ENCODE measurements at places on chromosomes 1 and 21. TPM values are rescaled to one million over a fixed set of nuclear protein-coding genes. Genes with fewer than 3 reads are reported as not detected.
A peak's percentile ranks its signal among the peaks of the same experiment; 100 is the strongest.

Gene KRTAP19-3
- total RNA-seq, result not detected

Gene SLAMF9
- 0.43 TPM for total RNA-seq

DNA sequence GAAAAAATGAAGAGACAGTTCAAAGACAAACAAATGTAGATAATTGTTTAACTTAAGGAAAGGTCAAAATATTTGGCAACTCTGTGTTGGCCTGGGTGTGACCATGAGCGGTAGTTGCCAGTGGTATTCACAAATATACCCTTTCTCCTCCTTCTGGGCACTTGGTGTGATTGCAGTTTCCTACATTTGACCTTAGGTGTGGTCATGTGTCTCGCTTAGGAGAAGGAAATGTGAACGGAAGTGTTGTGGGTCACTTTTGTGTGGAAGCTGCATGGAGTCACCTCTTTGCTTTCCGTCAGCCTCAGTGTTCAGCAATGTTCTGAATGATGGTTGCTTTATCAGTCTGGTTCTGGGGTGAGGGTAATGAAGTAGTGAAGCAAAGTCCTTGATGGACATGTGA lies 3.4 kb upstream of the PCSK9 start:
- no peak for DNase-seq

Gene PTPN7
- total RNA-seq, result 0.58 TPM

Gene CFAP57
- 0.18 TPM for total RNA-seq

Gene NIPAL3
- 47.2 TPM for total RNA-seq

- no peak for DNase-seq
Measured at GRCh38 chr1:96923753-96924152, 202.2 kb downstream of the PTBP2 start.

DNA sequence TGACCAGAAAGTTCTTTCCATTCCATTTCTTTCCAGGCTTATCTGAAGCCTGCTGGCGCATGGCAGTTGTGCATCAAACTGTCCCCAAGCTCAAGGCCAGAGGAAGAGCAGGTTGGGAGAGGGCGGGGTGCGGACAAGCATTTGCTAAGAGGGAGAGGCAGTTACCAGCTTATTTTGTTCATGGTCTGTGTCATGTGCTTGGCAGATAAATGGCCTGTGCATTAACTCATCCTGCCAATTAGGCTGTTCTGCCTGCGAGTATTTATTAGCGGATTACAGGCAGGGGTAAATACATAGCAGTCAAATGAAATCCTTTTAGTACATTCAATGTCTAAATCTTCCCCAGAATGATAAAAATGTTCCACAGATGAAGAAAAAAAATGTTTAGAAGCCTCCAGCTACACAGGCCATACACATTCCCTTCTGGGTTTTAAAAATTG lies 48.9 kb upstream of the B3GALNT2 start:
- DNase-seq, result no peak

DNA sequence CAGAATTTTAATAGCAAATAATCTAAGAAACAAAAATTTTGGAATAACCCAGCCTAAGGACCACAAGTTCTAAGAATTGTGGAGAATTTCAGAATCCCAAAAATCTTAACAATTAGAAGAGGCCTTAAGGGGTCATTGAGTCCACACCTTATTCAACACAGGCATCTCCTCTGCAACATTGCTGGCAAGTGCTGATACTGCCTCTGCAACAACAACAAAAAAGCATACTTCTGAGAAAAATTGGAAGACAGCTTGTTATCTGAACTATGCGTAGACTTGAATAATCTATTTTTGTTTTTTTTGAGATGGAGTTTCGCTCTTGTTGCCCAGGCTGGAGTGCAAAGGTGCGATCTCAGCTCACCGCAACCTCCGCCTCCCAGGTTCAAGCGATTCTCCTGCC lies 24.0 kb upstream of the SLC2A1 start:
- no peak for DNase-seq

DNA sequence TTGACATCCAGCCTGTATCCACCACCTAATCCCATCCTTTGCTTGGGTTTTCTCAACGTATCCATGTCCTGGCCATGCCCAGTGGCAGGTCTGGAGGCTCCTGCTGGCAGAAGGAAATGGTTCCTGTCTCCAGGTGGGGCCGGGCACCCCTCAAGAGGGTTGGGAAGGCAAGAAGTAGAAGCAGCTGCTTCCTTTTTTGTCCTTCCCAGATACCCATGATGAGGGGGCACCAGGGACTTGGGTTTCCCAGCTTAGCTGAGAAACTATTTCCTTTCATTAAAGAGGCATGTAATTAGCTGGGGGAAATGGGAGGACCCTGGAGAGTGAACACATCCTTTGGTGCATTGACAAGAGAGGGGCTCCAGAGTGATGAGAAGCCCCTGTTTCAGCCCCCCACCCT lies 21.1 kb upstream of the SLC45A3 start:
- DNase-seq, result no peak

DNA sequence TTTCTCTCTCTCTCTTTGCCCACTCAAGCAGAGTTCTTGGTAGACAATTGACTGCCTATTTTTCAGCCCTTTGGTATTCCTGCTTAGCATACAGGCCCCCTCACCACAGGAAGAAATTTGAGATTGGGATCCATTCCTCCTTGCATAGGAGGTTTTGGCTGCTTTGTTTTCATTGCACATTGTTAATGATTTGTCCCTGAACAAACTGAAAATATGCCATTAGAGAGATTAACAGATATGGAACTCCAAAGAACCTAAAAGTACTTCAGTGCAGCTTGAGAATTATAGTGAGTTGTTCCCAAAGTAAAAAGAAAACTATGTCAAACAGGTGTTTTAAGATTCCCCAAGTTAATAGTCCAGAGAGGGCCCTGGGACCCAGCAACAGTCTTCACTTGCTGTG lies 200.0 kb downstream of the TTLL7 start:
- no peak for DNase-seq

DNA sequence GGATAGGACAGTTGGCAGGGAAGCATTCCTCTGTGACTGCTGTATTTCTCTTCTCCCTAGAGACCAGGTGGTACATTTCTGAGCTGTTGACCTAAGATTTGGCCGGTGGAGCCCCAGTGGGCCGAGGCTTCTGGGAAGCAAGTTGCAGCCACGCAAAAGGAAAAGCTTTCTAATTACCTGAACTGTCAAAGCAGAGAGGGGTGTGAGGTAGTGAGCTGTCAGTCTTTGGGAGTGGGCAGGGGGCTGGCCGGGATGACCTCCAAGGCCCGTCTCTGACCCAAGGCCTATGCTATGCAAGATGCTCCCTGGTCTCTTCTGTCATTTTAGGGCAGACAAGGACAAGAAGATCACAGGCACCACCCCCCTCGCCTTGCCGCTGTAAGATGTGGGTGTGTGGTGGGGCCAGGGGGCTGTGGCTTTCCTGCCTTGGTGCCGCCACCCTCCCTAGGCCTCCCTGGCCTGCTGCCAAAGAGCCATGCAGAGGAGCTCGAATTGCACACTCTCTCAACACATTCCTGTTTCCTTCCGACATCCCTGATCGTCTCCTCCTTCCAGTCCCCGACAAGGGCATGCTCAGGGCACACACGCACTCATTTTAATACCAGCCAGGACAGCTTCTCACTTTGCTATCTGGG lies 7.7 kb downstream of the PADI1 start:
- DNase-seq, result peak; percentile 78

DNA sequence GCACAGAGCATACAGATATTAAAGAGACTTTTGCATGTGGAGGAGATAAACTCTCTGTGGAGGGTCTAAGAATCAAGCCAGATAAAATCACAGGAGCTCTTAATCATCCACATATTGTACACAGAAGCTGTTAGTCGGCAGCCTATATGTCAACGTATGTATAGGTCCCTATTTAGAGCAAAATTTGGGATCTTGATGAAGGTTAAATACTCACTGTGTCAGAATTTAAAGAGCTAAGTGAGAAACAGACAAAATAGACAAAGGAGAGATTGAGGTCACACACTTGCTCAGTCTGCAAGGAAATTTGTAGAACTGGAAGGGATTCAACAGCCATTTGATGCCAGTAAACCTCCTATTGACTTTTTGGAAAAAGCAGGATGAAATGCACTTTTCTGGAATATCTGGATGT lies 4.1 kb upstream of the IRF2BP2 start:
- peak; percentile 57 for DNase-seq

GRCh38 chr1:40936931-40937339 lies 42.6 kb upstream of the CTPS1 start:
- DNase-seq, result no peak

DNA sequence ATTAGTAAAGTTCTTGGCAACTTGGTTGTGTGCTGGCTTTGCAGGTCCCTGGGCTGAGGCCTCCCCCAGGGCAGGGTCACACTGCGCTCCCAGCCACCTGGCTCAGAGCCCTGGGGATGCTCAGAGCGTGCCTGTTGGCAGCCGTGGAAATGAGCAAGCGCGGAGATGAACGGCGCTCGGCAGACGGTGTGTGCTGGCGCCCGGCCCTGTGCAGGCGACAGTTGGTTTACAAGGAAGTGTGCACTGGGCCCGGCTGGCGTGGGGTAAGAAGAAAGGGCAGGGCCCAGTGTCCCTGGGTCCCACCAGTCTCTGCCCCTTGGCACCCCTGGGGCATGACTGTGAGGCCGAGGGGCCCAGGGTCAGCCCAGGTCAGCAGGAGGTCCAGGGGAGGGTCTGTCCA lies 25.7 kb upstream of the PEX10 start:
- no peak for DNase-seq
